Esophagus squamous epithelium (tissue), 5 donors: ENCODE measurements at places on chromosomes 16 and 17.

- DNase-seq = no peak
These were observed 605.5 kb upstream of the SALL1 start for GRCh38 chr16:51756447-51757123.

GRCh38 chr16:3744018-3744417 lies 26.7 kb upstream of the TRAP1 start:
- no peak for DNase-seq

- DNase-seq = no peak
These were observed 26.6 kb downstream of the OR1D5 start for GRCh38 chr17:3036800-3037199.

GRCh38 chr17:31446195-31446967 lies 54.9 kb downstream of the RAB11FIP4 start:
- DNase-seq = no peak

DNA sequence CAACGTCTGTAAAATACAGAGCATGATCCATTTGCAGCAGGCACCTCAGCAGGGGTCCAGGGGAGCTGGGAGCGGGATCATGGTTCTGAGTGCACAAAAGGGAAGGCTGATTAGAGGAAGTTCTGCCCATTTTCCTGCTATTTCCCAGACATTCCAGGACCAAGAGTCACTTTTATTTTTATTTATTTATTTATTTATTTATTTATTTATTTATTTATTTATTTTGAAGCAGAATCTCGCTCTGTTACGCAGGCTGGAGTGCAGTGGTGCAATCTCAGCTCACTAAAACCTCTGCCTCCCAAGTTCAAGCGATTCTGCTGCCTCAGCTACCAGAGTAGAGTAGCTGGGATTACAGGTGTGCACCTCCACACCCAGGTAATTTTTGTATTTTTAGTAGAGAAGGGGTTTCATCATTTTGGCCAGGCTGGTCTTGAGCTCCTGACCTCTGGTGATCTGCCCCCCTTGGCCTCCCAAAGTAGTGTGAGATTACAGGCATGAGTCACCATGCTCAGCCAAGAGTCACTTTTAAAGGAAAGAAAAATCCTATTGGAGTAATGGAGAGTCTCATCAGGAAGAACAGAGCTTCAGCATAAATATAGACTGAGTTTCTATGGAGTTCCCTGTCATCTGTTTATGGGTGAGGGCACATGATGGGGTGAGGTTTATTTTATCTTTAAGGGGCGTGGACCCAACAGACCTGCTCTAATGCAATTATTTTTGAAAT lies 355.2 kb downstream of the HAPSTR1 start:
- DNase-seq = no peak

- no peak for DNase-seq
These were observed 333.7 kb downstream of the SEC14L1 start for GRCh38 chr17:77474292-77474988.

GRCh38 chr17:19000531-19001325 lies 3.8 kb downstream of the FAM83G start:
- no peak for DNase-seq

DNA sequence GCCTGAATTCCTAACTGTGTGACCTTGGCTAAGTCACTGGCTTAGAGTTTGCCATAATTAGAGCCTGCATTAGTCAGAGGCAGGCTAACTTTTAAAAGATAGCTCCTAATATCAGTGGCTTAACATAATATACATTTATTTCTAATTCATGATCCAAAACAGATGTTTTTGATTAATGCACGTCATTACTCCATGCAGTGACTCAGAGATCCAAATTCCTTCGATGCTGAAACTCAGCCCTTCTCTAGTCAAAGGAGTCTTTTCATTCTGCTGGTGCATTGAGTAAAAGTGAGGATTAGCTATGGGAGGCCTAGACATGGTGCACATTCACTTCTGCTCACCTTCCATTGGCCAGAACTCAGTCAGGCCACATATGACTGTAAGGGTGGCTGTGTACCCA lies 49.8 kb downstream of the IRX3 start:
- no peak for DNase-seq

- DNase-seq = no peak
These were observed 8.3 kb downstream of the ZNF629 start for GRCh38 chr16:30778549-30779244.

- DNase-seq = no peak
These were observed 637 bp downstream of the DHRS11 start for GRCh38 chr17:36592316-36592715.

- no peak for DNase-seq
These were observed 7.5 kb downstream of the SLC5A11 start for GRCh38 chr16:24853169-24853824.

DNA sequence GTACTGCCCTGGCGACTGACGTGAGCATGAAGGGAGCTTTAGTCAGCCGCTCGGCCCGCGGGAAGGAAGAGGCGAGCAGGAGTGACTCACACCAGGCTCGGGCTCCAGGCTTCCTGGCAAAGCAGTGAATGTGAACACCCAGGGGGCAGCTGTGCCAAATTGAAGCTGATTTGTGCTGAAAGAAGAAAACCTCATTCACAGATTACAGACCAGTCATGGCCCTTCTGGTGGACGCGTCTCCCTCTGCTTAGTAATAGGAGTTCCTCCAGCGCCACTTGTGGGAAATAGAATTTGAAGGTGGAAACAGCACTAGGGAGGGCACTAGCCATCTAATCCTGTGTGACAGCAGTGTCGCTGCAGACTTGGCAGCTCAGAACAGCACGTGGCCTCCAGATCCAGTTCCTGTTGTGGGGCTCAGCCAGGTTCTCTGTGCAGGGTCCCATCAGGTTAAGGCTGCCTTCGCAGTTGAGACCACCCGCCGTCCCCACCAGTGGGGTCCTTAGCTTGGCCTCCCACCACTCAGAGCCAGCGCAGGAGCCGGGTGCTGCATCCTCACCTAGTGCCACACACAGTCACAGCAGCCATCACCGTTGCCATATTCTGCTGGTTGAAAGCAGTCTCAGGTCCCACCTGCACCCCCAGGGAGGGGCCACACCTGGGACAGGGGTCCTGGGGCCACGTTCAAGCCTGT lies 164.5 kb upstream of the CHMP6 start:
- DNase-seq = no peak

GRCh38 chr16:73616166-73616753 lies 568.3 kb upstream of the ZFHX3 start:
- DNase-seq = no peak

- DNase-seq = no peak
These were observed 87.1 kb downstream of the USP22 start for GRCh38 chr17:20955427-20956323.

- no peak for DNase-seq
These were observed 45.9 kb downstream of the SREBF1 start for GRCh38 chr17:17790637-17791464.

GRCh38 chr17:68289473-68289872 lies 1.5 kb downstream of the SLC16A6 start:
- no peak for DNase-seq

DNA sequence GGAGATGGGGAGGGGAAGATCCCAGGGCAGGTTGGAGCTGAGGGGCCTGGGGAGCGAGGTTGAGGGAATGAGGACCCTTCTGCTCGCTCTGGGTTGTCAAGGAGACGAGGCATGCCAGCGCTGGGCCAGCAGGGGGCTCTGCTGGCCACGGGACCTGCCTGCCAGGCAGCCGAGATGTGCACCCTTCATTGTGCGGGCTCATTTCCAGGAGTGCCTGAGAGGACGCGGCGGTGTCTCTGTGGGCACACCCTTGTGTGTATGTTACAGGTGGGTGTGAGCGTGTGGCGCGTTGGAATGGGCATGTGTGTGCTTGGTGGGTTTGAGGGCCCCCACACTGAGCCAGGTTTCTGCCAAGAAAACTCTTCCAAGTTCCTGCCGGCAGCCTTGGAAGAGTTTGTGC lies 15.9 kb downstream of the ARHGAP23 start:
- no peak for DNase-seq

- no peak for DNase-seq
These were observed 292.0 kb upstream of the CDH11 start for GRCh38 chr16:65413861-65414260.

GRCh38 chr17:72984145-72984925 lies 108.2 kb downstream of the SLC39A11 start:
- no peak for DNase-seq

DNA sequence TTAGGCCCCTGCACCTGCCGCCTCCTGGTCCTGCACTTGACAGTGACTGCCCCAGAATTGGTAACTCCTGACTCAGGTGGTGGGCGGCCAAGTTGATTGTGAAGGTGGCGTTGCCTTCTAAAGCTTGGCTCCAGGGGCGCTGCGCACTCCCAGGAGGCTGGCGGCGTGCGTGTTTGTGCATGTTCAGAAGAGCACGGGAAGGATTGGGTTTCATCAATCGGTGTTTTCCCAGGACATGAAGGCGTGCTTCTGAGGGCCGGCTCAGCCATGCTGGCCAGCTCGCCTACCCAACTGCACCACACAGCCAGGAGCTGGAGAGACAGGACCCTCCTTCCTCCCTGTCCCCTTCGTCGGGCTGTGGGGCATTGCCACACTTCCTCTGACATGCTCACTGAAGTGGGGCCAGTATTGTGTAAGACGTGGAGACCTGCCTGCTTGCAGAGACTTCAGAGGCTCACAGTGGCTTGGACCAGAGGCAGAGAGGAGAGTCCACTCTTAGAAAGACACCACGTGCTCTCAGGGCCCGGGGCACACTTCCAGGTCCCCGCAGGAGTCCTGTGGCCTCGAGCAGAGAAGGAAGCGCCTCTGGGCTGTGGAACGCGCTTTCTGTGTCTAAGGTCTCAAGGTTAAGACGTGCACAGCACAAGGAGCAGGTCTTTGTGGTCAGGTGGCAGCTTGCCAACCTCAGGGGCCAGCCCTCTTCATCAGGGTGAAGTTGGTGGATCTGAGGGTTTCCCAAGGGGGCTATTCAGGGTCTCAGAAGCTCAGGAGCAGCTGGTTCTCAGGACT lies 2.8 kb downstream of the RAB40C start:
- DNase-seq = no peak

DNA sequence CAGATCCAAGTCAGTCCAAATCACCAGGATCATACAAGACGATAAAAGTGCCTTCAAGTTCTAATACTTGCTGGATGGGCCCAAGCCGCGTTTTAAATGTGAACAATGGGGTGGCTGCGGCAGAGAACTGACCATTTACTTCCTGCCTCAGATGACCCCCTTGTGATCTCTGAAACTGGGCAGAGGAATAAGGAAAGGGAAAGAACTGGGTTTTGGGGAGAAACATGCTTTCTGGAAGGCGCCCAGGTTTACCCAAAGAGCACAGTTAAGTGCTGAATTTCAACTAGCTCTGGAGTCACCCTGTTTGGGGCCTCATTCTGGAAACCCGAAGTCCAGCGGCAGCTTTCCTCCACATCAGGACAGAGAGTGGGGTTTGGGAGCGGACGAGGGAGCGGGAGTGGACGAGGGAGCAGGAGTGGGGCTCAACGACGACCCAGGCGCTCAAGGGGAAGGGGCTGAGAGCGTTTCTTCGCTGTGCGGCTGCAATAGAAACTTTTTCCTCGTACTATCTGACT lies 1.6 kb downstream of the FAM20A start:
- no peak for DNase-seq

GRCh38 chr17:74012465-74012864 lies 191.0 kb upstream of the RPL38 start:
- DNase-seq = no peak

- DNase-seq = no peak
These were observed 9.5 kb downstream of the GRB2 start for GRCh38 chr17:75396025-75396424.

DNA sequence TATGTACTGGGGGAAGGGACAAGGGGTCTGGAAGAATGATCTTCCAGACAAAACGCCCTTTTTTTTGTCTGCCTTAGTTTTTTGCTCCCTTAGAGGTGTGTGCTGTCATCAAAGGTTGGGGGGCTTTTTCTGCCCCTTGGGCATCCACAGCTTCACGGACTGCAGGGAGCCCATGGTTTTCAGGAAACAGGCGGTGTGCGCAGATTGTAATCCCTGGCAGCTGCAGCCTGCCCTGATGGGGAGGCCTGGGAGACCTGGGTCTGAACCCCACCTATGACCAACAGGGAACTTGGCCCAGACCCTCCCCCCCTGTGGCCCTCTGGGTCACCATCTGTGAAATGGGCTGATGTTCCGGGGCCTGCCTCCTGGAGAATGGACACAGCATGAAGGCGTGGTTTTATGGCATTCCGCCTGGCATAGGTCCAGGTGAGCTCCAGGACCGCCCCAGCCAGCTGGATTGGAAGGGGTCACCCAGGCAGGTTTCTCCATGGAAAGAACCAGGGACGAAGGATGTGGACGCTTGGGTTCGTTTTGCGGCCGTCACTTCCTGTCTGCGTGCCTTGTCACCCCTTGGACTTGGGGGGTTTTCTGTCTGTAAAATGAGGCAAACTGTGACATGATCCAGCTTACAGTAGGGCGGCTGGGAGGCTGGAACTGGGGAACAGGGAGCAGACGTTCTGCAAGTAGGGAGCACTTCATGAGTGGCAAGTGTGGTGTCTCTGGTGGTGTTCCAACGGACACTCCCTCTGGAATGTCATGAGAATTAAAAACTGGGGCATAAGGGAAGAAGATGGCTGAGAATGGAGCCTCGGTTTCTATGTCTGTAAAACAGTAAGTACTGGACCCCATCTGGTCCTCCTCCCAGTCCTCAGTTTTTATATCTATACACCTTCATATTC lies 1.5 kb downstream of the CPNE2 start:
- DNase-seq = no peak

DNA sequence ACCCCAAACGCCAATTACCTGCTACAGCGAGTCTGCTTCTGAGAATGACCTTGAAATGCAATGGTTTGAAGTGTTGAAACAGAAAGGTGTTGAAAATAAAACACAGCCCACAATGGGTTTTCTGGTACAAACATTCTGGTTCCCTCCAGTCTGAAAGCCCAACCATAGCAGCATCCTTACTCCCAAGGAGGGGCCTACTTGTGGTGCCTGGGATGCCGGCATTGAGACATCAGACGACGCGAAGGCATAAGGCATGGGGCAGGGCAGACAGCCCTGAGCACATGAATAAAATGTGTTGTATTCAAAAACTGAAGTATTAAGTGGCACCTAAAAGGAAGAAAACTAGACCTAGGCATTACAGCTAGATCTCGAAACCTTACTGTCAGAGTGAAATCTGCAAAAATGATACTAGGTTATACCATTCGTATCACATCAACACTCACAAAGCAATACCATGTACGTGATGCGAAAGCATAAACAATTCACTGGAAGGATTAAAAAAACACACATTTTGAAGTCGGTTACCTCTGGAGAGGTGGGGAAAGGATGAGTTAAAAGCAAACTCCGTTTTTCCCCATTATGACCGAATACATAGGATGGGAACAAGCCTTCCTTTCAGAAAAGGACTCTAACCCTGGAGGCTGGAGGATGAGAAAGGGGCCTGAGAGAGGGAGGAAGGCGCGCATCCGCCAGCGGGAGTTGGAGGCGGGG lies 702 bp downstream of the NUDT21 start:
- no peak for DNase-seq

- DNase-seq = no peak
These were observed 37.8 kb downstream of the MSI2 start for GRCh38 chr17:57294101-57294500.

GRCh38 chr17:50790618-50791017 lies 23.3 kb upstream of the ANKRD40CL start:
- DNase-seq = no peak

DNA sequence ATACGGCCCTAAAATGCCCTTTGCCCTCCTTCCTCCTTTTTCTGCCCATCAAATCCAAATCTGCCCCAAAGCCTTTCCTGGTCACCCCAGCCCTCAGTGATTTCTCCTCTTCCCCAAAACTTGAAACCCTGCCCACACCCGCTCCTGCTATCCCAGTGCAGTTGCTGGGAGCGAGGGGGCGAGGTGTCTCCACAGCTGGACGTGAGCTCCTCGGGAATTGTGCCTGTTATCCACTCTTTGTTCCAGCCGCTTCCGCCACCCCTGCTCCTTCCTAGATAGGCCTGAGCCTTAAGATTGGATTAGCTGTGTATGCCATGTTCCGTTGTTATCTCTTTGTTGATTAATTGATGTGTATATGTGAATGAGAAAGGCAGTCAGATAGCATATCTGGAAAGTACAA lies 2.6 kb upstream of the KRT35 start:
- DNase-seq = no peak

GRCh38 chr17:3035256-3035967 lies 28.0 kb downstream of the OR1D5 start:
- DNase-seq = no peak
